NCI-H187 treated with DMSO at 0.1 percent for 48 hours (cell line): ENCODE measurements at places on chromosomes 12 and 14.

GRCh38 chr12:58720421-58720820 is 199.9 kb downstream of the LRIG3 start:
- DNase-seq, result no peak

DNA sequence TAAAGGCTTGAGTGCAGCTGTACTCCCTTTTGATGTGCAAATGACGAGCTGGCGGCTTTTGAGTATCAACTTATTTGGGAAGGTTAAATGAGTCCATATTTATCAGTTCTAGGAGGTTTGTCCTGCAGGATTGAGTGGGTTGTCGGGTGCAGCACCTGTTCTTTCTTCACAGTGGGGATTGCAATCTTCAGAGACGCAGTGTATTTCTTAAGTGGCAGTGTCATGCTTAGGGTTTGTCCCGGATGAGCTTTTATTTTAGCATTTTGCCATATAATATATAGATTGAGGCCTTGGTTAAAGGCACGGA is 1.2 kb downstream of the FUT8 start:
- no peak for DNase-seq

DNA sequence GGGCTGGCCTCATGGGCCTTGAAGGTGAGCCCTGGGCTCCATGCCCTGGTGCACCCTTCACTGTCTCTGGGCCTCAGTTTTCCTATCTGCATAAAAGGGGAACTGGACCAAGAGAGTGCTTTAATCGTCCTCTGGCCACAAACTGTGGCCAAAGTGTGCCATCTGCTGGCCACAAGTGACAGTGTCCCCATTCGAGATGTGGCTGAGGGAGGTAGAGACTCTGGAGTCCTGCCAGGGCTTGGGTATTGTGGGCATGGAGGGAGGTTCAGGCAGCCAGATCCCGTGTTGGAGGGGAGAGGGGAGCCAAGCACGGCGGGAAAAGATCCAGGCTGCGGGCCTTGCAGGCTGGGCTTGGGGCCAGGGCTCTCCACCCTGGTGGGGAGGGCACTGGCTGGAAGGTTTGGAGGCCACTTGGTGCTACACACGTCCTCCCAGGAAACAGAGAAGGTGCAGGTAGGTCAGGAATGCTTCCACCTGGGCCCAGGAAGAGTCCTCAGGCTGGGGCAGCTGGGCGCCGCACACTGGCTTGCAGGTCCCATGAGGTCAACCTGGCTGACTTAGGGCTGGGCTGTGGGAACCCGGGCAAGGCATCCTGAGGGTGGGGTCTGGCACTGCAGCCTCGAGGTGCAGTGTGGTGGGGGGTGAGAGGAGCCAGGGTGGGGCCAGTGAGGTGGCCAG is 7.3 kb upstream of the KIF26A start:
- DNase-seq, result no peak

GRCh38 chr14:105062048-105062433 is 3.2 kb downstream of the GPR132 start:
- DNase-seq, result no peak

DNA sequence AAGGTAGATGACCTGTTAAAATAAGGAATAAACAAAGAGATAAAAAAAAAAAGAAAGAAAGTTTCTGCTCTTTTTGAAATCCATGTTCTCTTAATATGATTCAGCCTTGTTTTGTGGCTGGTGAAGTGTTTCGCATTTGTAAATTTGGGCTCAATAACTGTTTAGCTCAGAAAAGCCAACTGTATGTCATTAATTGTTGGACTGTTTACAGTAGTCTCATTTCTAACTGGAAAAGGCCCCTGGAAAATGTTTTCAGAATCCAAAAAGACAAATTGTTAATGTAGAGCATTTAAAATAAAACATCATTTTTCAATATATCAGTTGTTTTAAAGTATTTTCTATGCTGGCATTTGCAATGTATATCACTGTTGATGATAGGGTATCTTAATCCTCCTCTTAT is 47.4 kb upstream of the DYRK2 start:
- DNase-seq, result no peak

GRCh38 chr12:75744607-75745256 is 233.3 kb upstream of the KRR1 start:
- no peak for DNase-seq

DNA sequence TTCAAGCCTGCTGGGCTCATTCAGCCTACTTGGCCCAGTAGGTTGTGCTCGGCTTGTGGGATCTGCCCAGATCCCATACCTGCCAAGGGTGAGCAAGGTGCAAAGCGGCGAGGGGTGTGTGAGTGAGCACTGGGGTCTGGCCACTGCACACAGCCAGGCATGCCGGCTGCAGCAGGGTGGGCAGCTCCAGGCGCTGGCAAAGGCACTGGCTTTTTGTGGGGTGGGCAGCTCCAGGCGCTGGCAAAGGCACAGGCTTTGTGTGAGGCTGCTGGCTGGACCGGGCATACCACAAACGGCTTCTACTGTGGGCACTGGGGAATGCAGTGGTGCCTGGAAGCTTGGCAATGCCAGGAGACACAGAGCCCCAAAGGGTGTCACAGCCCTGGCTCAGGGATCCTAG is 137.4 kb downstream of the SLC16A7 start:
- no peak for DNase-seq

DNA sequence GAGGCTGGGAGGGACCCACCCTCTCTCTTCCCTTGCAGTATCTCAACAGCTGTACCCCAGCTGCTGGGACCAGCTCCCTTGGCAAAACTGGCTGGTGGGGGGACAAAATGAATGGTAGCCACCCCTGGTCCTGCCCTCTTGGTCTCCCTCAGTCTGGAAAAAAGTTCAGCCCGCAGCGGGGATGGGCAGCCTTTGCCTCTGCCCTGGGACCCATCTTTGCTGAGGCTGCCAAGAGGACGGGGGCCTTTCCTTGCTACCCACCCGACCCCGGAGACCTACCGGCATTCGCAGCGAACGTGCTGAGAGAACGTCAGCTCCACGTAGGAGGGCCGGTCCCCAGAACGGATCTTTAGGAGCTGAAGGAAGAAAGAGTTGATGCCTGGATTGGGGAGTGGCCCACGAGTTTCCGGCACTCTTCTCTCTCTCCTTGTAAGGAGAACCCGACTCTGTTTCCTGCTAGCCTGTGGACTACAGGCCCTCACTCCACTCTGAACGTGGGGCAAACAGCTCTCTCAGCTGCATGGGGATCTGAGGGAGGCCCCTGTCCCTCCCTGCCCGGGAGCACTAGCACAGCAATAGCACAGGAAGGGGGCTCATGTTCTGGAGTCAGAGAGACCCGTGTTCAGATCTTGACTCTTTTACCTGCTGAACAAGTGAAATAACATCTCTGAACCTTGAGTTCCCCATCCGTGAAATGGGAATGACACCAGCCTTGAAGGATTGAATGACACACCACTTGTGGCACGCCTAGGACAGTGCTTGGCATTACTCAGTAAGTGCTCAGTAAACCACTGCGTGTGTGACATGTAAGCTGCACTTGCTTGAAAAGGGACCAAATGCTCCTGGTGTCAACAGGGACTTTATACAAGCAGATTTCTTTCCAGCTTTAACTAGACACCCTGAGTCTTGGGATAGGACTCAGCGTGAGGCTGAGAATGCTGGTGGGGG is 6.9 kb downstream of the PGF start:
- DNase-seq, result no peak

- DNase-seq, result no peak
Observed at GRCh38 chr12:40969796-40970195, 218.3 kb upstream of the PDZRN4 start.

- DNase-seq, result no peak
Observed at GRCh38 chr14:82445810-82446570, 912.3 kb upstream of the SEL1L start.

GRCh38 chr14:30875788-30876053 is 1.4 kb downstream of the COCH start:
- no peak for DNase-seq

DNA sequence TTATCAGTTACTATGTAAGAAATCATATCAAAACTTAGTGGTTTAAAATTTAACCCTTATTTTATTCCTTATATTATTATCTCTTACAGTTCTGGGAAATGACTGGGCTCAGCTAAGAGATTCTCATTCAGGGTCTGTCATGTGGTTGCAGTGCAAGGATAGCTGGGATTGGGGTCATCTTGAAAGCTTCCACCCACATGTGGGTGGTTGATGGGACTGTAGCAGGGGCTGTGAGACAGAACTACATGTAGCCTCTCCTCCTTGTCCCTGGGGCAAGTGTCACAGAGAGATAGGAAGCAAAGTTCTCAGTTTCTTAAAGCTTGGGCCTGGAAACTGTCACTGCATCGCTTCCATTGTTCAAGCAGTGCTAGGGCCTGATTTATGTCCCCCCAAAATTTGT is 57.8 kb downstream of the DACT1 start:
- DNase-seq, result no peak

DNA sequence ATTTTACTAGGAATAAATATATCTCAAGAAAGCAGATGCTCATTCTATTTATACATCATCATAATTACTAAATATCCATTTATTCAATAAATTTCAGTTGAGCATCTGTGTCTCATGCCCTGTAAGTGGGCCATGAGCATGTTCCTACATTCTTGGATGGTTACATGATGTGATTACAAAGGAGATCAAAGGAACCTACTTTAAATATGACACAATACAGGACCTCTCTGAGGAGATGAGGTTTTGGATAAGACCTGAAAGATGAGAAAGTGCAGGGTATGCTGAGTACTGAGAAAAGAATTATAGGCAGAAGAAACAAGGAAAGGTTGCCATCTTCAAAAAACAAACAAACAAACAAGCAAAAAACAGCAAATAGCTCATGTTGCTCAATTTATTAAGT is 105.4 kb upstream of the CNTN1 start:
- DNase-seq, result no peak

DNA sequence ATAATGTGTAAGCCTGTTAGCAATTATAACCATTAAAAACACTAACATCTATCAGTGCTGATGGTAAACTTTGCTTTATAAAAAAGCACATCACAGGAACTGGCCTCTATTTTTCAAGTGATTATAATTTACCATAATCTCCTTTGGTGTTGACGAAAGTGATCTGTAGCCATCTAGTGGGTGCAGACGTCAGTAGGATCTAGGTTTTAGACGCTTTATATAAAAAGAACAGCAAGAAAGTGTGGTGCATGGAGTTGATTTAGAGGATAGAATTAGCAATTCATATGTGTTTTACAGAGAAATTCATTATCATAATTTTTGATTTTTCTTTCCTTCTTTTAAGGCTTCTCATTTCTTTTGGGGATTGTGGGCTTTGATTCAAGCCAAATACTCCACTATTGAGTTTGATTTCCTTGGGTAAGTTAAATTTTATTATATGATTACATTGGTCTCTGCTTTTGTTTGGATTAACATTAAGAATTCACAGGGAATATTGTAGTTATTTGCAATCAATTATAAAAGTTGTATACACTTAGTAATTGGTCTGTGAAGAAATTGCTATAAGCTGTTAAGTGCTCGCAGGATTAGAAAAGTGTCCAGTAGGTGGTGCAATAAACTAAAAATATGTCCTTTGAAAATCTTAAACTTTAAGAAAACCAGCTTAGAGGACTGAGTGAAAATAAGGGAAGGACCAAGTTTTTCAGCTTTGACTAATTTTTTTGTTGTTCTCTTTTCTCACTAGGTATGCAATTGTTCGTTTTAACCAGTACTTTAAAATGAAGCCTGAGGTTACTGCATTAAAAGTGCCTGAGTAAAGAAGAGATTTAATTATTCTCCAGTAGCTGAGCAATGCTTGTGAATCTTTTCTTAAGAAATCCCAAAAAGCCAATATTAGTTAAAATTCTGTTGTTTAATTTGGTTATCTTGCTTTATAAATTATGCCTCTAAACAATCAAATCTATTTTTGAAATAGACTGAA is 59.5 kb downstream of the ETNK1 start:
- no peak for DNase-seq
